ENCODE measurements at places on chromosomes 13 and 19. TPM values are rescaled to one million over a fixed set of nuclear protein-coding genes. Genes with fewer than 3 reads are reported as not detected.

Gene CLDN10
- not detected for total RNA-seq

Gene SLITRK6
- total RNA-seq = under 0.01 TPM

Gene MISP
- not detected for total RNA-seq

Gene HCN2
- total RNA-seq = 0.59 TPM

Gene MAP4K1
- total RNA-seq = under 0.01 TPM

Gene KIR2DL3
- total RNA-seq = not detected

All from subcutaneous preadipocyte (primary cell).